ENCODE measurements at places on chromosomes 6 and 20. TPM values are rescaled to one million over a fixed set of nuclear protein-coding genes. Genes with fewer than 3 reads are reported as not detected.
A peak's percentile ranks its signal among the peaks of the same experiment; 100 is the strongest.

GRCh38 chr20:62838128-62838891 is 21.5 kb downstream of the COL9A3 start:
- H3K27ac ChIP-seq = no peak overlapping the region
- no peak overlapping the region for H3K4me3 ChIP-seq
- no peaks in the 10 kb centered on the region for H3K27me3 ChIP-seq
- H3K4me1 ChIP-seq = peaks cover 5% of the 10 kb centered on the region

GRCh38 chr6:157461000-157461915 is 80.3 kb downstream of the ZDHHC14 start:
- no peaks in the 10 kb centered on the region for H3K36me3 ChIP-seq
- peak; percentile 46 for DNase-seq
- H3K4me3 ChIP-seq = no peak overlapping the region
- no peak overlapping the region for H3K27ac ChIP-seq
- H3K4me1 ChIP-seq = peaks cover 50% of the 10 kb centered on the region

- peaks cover 64% of the 10 kb centered on the region for H3K36me3 ChIP-seq
- H3K27ac ChIP-seq = no peak overlapping the region
- no peak overlapping the region for H3K4me3 ChIP-seq
- H3K27me3 ChIP-seq = no peaks in the 10 kb centered on the region
- no peak for DNase-seq
These were observed 186.9 kb downstream of the UTRN start for GRCh38 chr6:144471986-144472385.

DNA sequence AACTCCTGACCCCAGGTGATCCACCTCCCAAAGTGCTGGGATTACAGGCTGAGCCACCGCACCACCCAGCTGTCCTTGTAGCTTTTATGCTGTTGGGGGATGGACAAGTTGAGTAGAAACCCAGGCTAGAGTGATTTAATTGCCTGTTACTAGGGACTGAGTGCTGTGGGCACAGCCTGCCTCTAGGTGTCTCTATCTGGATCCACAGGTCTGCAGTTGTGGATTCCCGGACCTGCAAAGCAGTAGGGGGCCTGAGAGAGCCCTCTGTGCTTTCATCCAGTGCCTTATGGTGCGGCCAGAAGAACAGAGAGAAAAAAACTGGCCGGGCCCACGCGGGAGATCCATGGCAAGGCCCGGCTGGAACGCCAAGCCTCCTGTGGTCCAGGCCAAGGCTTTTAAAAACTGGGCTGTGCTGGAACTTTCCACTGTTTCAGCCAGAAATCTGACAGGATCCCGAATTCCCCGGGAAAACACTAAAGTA is 5.2 kb downstream of the SIRPA start:
- no peak overlapping the region for H3K4me3 ChIP-seq
- no peak overlapping the region for H3K27ac ChIP-seq
- DNase-seq = peak; percentile 74
- H3K27me3 ChIP-seq = peaks cover 29% of the 10 kb centered on the region
- H3K36me3 ChIP-seq = no peaks in the 10 kb centered on the region
- peaks cover 45% of the 10 kb centered on the region for H3K4me1 ChIP-seq

- H3K36me3 ChIP-seq = peaks cover 60% of the 10 kb centered on the region
- 0 out of 2 replicates have a peak overlapping the region, but pooled peaks have one; percentile 35 for H3K27ac ChIP-seq
- DNase-seq = no peak
- no peaks in the 10 kb centered on the region for H3K27me3 ChIP-seq
- H3K4me1 ChIP-seq = no peaks in the 10 kb centered on the region
- H3K4me3 ChIP-seq = no peak overlapping the region
These were observed 84.0 kb downstream of the MTHFD1L start for GRCh38 chr6:150949526-150949925.

SYNGAP1 gene
- 172 TPM for total RNA-seq

- no peak for DNase-seq
- H3K4me3 ChIP-seq = peak overlapping the region; percentile 90
- H3K4me1 ChIP-seq = peaks cover 39% of the 10 kb centered on the region
- no peaks in the 10 kb centered on the region for H3K36me3 ChIP-seq
These were observed 1.1 kb upstream of the TRAM2 start for GRCh38 chr6:52577778-52578463.

MAFB gene
- total RNA-seq = 6.7 TPM

Data from WTC11 (cell line).